Caco-2 (cell line): ENCODE measurements at places on chromosomes 2 and 18. TPM values are rescaled to one million over a fixed set of nuclear protein-coding genes. Genes with fewer than 3 reads are reported as not detected.

The MAT2A gene
- 217 and 250 TPM in 2 replicates for total RNA-seq

The SLC35G4 gene
- total RNA-seq, result not detected in 2 replicates

The SNTG2 gene
- total RNA-seq, result not detected in 2 replicates

The NT5C1B gene
- not detected in 2 replicates for total RNA-seq

The FOXD4L1 gene
- total RNA-seq, result 0.32 and 0.73 TPM in 2 replicates

The SERPINB4 gene
- total RNA-seq, result not detected in 2 replicates

The COL4A4 gene
- 8.7 and 9.5 TPM in 2 replicates for total RNA-seq

The CSRNP3 gene
- 1.2 and 1.3 TPM in 2 replicates for total RNA-seq

The NT5DC4 gene
- 3.3 and 4.0 TPM in 2 replicates for total RNA-seq

DNA sequence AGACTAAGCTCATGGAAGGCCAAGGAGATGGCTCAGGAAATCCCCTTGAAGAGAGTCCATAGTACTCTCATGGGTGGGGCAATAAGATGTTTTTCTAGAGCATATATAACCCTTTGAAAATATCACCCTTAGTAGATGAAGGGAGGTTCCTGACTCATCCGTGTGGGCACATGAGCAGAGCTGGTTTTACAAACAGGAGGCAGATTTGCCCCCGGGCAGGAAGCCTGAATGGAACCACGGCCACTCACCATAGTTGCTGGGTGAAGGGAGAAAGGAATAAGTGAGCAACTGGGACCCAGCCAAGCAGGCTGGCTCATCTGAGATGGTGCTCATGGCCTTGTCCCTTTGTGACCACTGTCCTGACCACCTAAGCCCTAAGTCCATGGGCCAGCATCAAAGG lies 29.0 kb upstream of the MAPRE3 start:
- no peak for DNase-seq

DNA sequence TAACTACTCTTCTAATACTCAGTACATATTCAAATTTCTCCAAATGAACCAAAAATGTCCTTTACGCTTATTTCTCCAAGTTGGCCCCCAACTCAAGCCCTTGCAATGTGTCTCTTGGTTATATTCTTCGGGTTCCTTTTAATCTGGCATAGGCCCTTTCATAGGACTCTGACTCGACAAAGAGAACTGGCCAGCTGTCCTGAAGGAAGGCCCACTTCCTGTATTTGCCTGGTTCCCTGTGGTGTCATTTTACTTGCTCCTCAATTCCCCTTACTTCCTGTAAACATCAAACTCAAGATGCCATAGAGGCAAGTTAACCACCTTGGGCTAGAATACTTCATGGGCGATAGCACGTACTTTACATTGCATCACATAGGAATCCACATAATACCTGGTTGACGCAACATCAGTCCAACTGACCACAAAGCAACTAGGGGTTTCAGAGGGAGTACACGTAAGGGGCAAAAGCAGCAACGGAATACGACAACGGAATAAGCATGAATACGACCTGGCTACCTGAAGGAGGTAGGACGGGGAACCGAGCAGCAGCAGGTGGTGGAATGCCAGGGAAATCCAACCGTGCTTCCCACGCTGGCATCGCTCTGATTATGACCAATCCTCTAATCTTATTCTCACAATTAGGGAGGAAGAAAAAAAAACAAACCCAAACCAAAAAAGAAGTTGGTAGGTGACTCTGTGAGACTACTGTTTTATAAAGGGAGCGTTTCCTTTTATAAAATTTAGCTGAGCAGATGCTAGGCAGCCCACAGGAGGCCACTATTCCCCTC lies 823 bp upstream of the GORASP2 start:
- peak; percentile 69 for DNase-seq

DNA sequence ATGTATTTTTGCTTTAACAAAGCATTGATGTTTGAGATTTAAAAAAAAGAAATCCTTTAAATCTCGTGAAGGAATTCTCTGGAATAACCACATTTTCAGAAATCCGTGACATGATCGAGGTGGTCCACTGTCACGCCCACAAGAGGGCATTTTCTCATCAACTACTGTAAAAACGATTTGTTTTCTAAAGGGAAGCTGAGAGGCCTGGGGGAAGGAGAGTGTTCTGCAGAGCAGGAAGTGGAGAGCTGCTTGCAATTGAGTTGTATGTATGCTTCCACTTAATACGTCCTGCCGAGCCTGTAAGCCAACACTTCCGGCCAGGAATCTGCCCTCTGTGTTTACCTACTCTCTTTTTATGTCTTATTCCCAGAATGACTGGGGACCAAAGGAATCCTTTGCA lies 19.4 kb downstream of the KLHL29 start:
- DNase-seq, result no peak

DNA sequence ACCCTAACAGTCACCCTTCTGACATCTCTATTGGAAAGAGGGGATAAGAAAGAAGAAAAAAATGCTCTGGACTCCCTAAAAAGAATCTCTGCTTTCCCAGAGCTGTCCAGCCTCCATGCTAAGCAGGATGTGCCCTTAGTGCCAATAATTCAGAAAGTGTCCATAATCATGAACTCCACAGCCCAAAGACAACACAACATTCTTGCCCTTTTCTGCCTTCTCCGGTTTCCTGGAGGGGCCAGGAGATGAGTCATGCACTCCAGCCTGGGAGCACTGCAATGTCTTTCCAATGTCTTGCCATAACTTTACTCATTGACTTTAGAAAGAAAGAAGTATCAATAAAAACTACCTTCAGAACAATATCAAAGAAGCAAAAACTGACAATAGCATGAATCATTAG lies 44.0 kb downstream of the KLF7 start:
- DNase-seq, result no peak

- DNase-seq, result no peak
Observed at GRCh38 chr2:201349601-201350000, 7.5 kb downstream of the FLACC1 start.

DNA sequence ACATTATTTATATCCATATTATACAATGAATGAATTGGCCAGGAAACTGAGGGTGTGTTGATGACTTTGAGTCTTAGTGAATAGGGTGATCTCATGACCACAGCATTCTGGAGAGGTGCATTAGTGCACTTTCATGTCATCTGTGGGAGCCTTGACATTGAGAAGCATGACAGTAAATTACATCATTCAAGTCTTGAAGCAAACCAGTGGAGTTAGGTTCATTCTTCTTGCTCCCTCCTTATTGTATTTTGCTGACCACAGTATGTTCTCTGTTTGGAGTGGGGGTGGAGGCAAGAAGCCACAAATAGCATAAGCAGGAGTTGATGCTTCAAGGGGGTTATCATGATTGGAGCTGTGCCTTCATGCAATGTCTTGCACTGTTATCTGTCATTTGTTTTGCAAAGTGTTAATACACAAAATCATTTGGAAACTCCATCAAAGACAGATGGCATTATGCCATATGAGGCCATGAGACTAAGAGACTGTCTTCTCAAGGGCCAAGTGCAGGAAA lies 680.2 kb downstream of the NYAP2 start:
- DNase-seq, result no peak

- no peak for DNase-seq
Observed at GRCh38 chr2:233117811-233118647, 57.9 kb downstream of the INPP5D start.

GRCh38 chr2:120177001-120177621 lies 46.1 kb downstream of the TMEM185B start:
- DNase-seq, result no peak

DNA sequence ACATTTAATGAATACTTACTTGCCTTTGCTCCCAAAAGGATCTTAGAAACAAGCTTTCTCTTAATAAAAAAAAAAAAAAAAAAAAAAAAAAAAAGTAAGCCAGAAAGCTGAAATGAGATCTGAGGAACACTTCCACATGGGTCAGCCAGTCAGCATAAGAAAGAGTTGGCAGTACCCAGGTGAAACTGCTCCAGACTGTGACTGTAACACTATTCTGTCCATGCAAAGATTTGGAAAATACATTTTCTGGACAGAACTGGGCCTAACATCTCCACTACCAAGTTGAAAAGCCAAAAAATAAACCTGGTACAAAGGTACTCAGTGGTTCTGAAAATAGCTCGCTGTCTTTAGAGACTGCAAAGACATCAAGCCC lies 135.7 kb downstream of the THADA start:
- DNase-seq, result no peak

GRCh38 chr2:150309311-150310080 lies 178.0 kb downstream of the RND3 start:
- DNase-seq, result peak; percentile 67

DNA sequence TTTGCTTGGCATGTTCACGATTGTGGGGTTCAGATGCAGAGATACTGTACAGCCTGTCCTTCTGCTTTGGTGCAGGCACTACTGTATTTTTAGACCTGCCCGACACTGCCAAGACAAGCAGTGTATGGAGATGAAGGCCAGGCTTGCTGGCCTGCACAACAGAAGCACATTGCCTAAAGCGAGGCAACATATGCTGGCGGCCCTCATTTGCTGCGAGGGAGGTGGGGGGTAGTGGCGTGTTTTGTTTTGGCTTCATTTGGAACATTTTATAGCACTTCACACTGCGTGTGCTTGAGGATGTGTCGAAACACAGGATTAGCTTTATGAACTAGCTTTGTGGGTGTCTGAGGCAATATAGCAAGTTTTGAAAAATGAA lies 27.0 kb downstream of the TMEM182 start:
- no peak for DNase-seq

GRCh38 chr18:57640749-57641148 lies 19.1 kb upstream of the NARS1 start:
- no peak for DNase-seq

GRCh38 chr2:196657333-196657732 lies 17.8 kb downstream of the CCDC150 start:
- DNase-seq, result no peak

DNA sequence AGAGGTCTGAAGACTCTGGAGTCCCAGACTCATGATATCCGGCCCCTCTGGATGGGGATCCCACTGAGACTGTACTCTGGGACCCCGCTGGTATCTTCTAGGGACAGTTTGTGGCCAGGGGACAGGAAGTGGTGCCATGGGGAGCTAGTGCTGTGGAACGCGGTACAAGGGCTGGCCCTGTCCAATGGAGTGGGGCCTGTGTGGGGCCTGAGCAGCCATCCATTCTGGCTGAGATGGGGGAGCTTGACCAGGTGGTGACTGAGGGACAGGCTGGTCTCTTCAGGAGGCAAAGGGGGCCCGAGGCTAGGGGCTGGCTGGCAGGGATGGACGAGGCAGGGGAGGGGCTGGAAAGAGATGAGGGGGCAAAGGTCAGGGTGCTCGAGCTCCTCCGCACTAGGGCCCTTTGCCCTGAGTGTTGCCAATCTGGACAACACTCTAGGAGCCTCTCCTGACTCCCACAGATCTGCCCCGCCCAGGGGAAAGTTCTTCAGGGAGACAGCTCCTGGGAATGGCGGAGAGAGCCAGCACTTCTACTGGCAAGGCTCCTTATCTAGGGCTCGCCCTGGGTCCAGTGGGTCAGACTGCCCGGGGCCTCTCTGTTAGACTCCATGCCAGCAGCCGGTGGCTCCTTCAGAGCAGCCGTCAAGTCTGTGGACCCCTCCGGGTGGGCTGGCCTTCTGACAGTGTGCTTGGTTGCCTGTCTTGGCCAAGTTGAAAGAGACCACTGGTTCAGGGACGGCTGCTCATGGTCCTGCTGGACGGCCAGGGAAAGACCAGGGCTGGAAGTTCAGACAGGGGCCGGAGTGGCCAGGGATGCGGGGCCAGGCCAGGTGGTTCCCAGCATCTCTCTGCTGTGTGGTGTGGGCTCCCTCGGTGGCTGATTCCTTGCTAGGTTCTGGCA lies 12.3 kb downstream of the MALL start:
- no peak for DNase-seq

- no peak for DNase-seq
Observed at GRCh38 chr2:160014227-160014626, 48.2 kb downstream of the PLA2R1 start.

DNA sequence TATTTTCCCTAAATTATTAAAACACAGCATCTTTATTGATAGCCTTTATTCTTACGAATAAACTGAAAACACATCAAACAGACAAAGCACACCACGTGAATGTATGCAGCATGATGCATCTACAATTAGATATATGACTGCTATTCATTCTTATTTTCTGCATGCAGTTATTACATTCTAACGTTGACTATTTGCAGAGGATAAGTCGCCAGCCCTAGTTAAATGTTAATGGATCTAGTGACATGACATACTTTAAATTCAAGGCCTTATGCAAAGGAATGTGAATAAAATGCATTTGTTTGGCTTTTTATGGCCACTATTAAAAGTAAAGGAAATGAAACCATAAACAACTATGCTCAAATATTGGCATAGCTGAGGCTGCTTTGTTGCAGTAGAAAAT lies 172.4 kb downstream of the MAP2 start:
- no peak for DNase-seq

DNA sequence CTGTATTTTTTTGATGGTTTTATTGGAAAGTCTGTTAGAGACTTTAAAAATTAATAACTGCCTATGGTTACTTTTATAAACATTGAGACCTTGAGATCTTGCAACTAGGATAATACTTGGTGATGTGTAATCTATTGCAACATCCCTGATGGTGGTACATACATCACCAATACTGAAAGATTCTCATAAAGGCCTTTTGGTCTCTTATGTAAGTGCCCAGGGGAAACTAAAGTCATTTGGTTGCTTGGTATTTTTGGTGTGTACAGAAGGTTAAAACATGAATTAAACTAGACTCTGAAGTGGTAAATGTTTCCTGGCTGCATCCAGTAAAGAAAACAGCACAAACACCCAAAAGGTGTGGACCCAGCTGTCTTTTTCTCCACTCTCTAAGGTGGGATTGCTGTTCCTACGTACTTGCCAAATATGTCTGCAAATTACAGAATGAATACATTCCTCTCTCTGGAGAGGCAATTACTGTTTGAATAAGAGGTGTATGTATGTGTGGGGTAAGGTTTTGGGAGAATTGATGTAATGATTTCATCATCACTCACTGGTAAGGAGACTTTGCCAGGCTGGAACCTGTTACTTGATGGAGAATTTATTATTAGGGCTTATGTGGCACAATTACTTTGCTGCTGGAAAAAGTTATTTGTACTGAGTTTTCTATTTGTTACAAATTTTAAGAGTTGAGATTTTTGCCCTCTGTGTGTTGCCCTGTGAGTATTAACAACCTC lies 3.6 kb downstream of the B3GNT2 start:
- DNase-seq, result no peak

GRCh38 chr2:207787017-207787416 lies 17.3 kb upstream of the FZD5 start:
- no peak for DNase-seq

- no peak for DNase-seq
Observed at GRCh38 chr2:132538331-132538855, 121.8 kb downstream of the GPR39 start.

DNA sequence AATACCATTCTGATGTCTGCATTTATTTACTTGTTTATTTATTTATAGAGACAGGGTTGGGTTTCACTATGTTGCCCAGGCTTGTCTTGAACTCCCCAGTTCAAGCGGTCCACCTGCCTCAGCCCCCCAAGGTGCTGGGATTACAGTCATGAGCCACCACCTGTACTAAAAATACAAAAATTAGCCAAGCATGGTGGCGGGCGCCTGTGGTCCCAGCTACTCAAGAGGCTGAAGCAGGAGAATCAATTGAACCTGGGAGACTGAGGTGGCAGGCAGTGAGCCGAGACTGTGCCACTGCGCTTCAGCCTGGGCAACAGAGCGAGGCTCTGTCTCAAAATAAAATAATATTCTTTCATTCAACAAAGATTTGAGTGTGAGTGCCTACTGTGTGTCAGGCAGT lies 2.0 kb upstream of the ATP8B1 start:
- no peak for DNase-seq
